ENCODE measurements at places on chromosomes 12 and 14.

GRCh38 chr14:93023802-93024434 is 91.8 kb downstream of the ITPK1 start:
- H3K36me3 ChIP-seq: no peaks in the 10 kb centered on the region
- no peaks in the 10 kb centered on the region for H3K27me3 ChIP-seq
- H3K4me3 ChIP-seq: no peak overlapping the region
- no peak overlapping the region for H3K27ac ChIP-seq

- no peak overlapping the region for H3K4me3 ChIP-seq
- no peak for DNase-seq
- H3K36me3 ChIP-seq: no peaks in the 10 kb centered on the region
- no peaks in the 10 kb centered on the region for H3K27me3 ChIP-seq
- no peak overlapping the region for H3K27ac ChIP-seq
These were observed 161.0 kb downstream of the SLC38A4 start for GRCh38 chr12:46664761-46665287.

DNA sequence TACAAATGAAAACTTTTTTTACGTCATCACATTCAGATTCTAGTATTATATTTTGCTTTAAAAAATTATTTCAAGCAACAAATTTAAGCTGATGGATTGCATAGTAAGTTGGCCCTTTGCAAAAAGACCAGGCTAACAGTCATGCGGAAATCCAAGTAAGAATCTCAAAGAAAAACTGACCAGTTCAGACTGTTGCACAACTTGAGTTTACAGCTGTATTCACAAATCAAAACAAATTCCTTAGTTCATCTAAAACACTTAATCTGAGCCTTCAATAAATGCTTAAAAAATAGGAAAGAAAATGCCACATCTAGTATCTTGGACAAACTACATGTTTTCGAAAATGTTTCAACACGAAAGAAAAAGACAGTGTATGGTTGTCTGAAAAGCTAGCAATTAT is 847 bp downstream of the CCDC59 start:
- peaks cover 33% of the 10 kb centered on the region for H3K4me1 ChIP-seq
- DNase-seq: no peak
- peaks cover 10% of the 10 kb centered on the region for H3K36me3 ChIP-seq
- H3K4me3 ChIP-seq: peak overlapping the region; percentile 94

- H3K4me1 ChIP-seq: peaks cover 30% of the 10 kb centered on the region
- no peaks in the 10 kb centered on the region for H3K36me3 ChIP-seq
- peak; percentile 36 for DNase-seq
- H3K27me3 ChIP-seq: no peaks in the 10 kb centered on the region
- H3K4me3 ChIP-seq: no peak overlapping the region
These were observed 25.2 kb downstream of the NID2 start for GRCh38 chr14:52043690-52044089.

Measured in body of pancreas (tissue), 4 donors.